RKO (cell line): ENCODE measurements at places on chromosomes 1 and 21.

GRCh38 chr21:42572906-42573495 is 59.3 kb downstream of the SLC37A1 start:
- DNase-seq: no peak

- no peak for DNase-seq
These were observed 29.9 kb upstream of the HJV start for GRCh38 chr1:146051452-146051851.

- no peak for DNase-seq
These were observed 379.2 kb upstream of the SPAG17 start for GRCh38 chr1:118563981-118564951.

GRCh38 chr1:71645015-71645414 is 564.2 kb upstream of the ZRANB2 start:
- no peak for DNase-seq

- DNase-seq: no peak
These were observed 42.2 kb upstream of the WNT4 start for GRCh38 chr1:22184892-22185612.

DNA sequence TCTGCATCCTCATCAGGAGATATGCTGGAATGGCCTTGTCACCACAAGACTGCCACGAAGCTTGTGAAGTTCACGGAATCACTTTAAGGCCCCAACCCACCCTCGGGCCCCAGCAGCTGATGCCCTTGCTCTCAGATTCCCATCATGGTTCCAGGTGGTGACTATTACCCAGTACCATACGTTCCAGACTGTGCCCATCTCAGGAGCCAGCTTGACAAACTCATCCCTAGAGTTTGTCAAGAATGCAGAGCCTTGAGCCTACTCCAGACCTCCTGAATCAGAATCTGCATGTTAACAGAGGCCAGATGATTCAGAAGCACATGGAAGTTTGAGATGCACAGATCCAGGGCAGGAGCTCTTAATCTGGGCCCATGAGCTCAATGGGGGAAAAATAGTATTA is 53.9 kb upstream of the RBM15 start:
- no peak for DNase-seq

DNA sequence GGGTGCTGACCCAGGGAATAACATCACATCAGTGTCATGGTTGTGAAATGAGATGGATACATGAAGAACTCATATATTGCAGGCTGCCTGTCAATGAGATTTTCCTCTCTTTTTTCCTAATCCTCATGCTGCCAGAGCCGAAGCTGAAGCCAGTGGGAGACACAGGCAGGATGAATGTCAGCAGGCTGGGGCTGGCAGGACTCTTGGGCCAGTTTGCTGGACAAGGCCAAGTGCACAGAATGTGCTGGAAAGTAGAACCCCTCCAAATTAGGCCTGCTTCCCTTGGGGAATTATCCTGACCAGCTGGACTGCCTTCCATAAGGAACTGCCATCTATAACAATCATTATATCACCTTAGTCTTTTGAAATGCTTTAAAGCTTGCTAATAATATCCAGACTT is 31.4 kb downstream of the SLC44A3 start:
- no peak for DNase-seq

GRCh38 chr21:42225042-42225441 is 6.1 kb downstream of the ABCG1 start:
- no peak for DNase-seq

DNA sequence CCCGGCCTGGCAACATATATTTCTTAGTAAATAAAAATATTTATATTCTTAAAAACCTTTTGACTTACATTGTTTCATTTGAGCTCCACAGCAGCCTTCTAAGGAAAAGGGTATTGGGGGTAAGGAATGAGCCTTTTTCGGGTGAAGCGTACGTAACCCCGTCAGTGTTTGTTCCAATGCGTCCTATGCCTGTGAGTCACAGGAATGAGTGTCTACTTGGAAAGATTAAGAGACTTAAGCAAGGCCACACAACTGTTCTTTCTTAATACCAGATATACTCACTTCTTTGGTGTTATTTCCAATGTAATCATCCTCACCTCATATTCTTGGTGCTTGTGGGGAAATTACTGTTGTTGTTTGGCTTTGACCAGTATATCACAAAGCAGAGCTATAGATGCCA is 22.7 kb downstream of the WDTC1 start:
- no peak for DNase-seq

GRCh38 chr1:48640836-48641492 is 135.7 kb downstream of the BEND5 start:
- DNase-seq: no peak

- DNase-seq: no peak
These were observed 412.1 kb upstream of the NFIA start for GRCh38 chr1:60670302-60670701.

GRCh38 chr1:171718216-171718615 is 23.6 kb downstream of the VAMP4 start:
- no peak for DNase-seq

DNA sequence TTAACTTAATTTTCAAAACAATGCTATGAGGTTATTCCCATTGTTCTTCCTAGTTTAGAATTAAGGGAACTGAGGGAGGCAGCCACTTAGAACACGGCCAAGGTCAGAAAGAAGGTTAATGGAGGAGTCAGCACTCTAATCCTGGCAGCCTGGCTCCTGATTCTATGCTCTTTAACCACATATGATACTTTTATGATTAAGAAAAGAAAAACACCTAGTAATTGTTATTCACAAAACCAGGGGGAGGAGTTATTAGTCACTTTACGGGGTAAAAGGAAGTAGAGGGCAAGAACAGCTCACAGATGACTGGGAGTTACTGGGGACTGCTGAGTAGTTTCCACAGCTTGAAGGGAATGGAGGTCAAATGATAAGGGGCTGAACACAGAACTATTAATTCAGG is 38.6 kb downstream of the GADD45A start:
- DNase-seq: peak; percentile 92

- DNase-seq: no peak
These were observed 105.8 kb downstream of the SMYD2 start for GRCh38 chr1:214386747-214387146.

GRCh38 chr1:194045416-194045815 is 859.0 kb upstream of the B3GALT2 start:
- DNase-seq: no peak

GRCh38 chr1:203213126-203213525 is 16.3 kb downstream of the CHIT1 start:
- no peak for DNase-seq

DNA sequence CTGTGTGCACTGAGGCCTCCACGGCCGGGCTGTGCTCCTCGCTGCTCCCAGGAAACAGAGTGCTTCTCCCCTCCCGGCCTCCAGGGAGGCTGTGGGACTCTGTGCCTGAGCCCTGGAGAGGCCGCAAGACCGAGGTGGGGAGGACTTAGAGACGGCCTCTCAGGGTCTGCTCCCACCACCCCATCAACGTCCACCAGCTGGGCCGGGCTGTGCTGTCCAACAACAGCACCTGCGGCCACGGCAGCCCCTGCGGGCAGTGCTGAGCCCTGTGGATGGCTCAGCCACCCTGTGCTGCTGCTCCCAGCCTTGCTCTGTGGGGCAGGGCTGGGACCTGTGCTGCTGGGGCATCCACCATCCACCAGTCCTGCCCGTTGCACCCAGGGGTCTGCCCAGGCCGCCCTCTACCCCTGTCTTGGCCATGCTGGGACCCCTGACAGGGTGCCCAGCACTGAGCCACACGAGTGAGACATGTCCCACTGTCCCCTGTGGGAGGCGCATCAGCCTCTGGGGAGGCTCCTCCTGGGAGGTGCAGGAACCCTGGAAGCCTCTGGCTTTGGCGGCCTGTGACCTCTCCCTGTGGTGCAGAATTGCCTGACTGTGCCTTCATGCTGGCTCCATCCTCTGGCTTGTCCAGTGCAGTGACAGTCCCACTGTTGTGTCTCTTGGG is 31.2 kb upstream of the LRRC3 start:
- no peak for DNase-seq

DNA sequence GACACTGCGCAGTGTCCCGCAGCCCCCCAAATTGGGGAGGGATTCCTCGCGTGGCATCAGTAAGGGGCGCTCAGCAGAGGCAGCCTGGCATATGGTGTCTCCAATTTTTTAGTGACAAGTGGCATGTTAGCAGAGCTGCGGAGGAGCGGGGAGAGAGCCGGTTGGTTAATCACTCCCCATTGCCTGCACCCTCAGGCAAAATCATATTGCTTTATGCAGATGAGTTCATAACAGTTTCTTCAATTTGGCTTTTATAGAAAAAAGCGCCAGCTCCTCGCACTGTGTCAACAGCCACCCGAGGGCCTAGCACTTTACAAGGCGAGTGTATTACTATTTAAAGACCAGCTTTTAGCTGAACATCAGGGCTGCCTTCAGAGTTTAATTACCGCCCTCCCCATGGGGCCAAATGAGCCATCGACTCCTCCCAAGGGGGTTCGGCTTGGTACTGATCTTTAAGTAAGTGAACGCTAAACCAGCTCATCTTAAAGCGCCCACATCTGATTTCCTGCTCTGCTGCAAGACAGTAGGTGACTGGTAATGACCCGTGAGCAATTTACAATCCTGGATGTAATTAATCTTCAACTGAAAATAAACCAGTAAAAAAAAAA is 298.9 kb downstream of the DSCAM start:
- DNase-seq: no peak

GRCh38 chr21:17118638-17119384 is 394.0 kb upstream of the CXADR start:
- no peak for DNase-seq

GRCh38 chr1:77658271-77658670 is 24.2 kb downstream of the ZZZ3 start:
- no peak for DNase-seq

- no peak for DNase-seq
These were observed 131.1 kb downstream of the EVI5 start for GRCh38 chr1:92653605-92654381.

GRCh38 chr1:11238311-11238710 is 24.0 kb downstream of the MTOR start:
- DNase-seq: no peak

- DNase-seq: no peak
These were observed 25.7 kb upstream of the PEX10 start for GRCh38 chr1:2438038-2438437.

GRCh38 chr1:56755911-56756310 is 63.3 kb downstream of the FYB2 start:
- DNase-seq: no peak

DNA sequence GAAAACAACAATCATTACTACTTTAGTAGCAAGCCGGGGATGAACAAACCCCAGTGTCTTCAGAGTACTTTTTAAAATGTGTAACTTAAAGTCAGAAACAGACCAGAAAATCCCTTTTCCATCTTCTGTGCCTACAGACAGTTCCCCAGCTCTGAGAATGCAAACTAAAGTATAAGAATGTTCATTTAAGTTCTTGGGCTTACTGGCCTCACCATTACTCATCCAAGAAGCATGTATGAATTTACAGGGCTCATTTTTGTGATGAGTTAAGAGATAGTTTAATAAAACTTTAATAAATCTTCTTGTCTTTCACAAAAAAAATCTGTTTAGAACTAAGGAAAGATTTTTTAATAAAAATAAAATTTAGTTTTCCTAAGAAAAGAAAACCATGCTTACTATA is 4.6 kb downstream of the LPGAT1 start:
- DNase-seq: peak; percentile 42

- DNase-seq: peak; percentile 56
These were observed 41.7 kb downstream of the TMEM53 start for GRCh38 chr1:44632598-44632997.

- no peak for DNase-seq
These were observed 208.5 kb upstream of the ADGRL2 start for GRCh38 chr1:81592233-81592632.

- DNase-seq: no peak
These were observed 17.0 kb downstream of the LPGAT1 start for GRCh38 chr1:211813590-211813989.

DNA sequence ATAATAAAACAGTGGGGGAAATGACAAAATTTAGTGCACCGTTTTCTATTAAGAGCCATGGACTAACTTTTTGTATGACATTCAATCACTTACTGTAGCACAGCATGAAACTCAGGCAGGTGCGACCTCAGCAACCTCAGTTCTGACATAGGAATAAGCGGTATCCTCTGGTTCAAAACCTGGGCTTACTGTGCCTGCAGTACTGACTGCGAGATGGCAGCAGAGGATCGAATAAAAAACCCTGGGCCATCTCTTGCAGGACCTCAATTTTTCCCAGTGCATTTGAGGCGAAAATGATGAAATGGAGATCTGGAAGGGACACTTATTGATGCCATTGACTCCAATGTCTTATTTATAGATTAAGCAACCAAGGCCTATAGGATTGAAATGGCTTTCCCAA is 214.7 kb downstream of the ADGRL2 start:
- DNase-seq: no peak

DNA sequence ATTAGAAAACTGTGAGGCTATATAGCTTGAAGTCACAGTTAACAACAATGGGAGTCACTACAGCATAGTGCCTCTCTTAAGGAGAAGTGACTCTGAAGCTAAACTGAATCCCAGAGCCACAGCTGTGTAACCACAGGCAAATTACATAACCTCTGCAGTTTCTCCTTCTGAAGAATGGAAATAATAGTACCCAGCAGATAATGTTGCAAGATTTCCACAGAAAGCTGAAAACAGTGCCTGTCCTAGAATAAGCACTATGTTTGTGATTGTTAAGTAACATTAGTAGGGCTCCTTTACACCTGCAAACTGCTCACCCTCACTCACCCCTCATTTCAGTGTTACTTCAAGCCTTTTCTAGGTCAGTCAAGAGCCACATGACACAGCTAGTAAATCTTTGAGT is 886.7 kb downstream of the PLA2G4A start:
- no peak for DNase-seq

GRCh38 chr1:171083222-171083621 is 7.5 kb upstream of the FMO3 start:
- DNase-seq: no peak

GRCh38 chr21:33203371-33203724 is 26.4 kb upstream of the IFNAR2 start:
- DNase-seq: no peak

GRCh38 chr1:169586067-169586394 is 250 bp downstream of the F5 start:
- DNase-seq: no peak

GRCh38 chr1:178399177-178399728 is 97.5 kb downstream of the CLEC20A start:
- no peak for DNase-seq

DNA sequence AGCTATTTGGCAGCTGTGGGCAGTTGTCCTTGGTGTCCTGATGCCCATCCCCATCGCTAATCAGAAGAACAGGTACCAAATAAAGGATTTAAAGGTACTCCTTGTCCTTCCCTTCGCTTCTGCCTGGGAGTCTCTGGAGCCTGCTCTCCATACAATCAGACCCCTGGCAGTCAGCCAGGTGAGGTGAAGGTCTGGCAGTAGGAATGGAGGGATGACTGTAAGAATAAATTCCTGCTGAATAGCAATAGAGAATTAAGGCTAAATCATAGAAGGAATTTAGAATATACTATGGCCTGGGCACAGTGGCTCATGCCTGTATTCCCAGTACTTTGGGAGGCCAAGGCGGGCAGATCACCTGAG is 9.2 kb downstream of the THBS3 start:
- no peak for DNase-seq
